ENCODE measurements at places on chromosomes 6 and 20.

DNA sequence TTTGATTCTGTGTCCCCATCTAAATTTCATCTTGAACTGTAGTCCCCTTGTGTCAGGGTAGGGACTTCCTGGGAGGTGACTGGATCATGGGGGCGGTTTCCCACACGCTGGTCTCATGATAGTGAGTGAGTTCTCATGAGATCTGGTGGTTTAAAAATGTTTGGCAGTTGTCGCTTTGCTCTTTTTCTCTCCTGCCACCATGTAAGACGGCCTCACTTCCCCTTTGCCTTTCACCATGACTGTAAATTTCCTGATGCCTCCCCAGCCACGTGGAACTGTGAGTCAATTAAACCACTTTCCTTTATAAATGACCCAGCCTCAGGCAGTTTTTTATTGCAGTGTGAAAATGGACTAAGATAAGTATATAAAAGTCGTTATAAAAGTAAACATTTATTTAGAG lies 80.5 kb upstream of the SGK1 start:
- no peak for DNase-seq

DNA sequence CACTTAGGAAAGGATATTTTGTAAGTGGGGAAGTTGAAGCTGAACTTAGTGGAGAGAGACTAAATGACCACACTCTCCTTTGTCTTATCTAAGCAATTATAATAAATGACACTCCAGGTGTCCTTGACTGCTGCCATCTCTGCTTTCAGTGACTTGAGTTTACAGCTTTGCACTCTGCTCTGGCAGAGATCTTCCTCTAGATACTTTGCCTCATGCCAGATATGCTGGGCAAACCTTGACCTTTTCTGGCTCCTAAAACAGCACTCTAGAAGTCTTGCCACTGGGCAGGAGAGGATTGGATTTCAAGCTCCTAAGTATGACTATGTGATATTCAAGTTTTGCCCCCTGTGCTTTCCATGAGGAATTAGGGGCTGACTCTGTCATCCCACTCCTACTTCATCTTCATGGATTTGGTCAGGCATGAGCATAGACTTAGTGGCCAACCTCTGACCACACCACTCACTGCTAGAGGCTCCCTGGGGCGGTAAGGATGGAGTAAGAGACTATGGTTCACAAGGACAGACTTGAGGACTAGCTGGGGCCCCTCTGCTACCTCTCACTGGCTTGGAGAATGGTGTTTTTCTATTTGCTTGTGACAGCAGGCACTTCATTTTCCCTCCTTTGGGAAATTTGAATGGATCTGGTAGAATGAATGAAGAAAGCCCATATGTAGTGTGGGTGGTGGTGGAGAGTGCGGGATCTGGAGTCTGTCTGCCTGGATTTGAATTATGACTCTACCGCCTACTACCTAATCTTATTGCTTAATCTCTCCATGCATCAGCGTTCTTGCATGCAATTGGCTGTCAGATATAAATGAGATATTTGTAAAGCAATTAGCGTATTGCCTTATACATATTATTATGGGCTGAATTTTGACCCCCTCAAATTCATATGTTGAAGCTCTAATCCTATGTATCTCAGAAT lies 191.4 kb downstream of the REV3L start:
- no peak for DNase-seq

- no peak for DNase-seq
These were observed 21.4 kb upstream of the PLAGL1 start for GRCh38 chr6:144029452-144029851.

DNA sequence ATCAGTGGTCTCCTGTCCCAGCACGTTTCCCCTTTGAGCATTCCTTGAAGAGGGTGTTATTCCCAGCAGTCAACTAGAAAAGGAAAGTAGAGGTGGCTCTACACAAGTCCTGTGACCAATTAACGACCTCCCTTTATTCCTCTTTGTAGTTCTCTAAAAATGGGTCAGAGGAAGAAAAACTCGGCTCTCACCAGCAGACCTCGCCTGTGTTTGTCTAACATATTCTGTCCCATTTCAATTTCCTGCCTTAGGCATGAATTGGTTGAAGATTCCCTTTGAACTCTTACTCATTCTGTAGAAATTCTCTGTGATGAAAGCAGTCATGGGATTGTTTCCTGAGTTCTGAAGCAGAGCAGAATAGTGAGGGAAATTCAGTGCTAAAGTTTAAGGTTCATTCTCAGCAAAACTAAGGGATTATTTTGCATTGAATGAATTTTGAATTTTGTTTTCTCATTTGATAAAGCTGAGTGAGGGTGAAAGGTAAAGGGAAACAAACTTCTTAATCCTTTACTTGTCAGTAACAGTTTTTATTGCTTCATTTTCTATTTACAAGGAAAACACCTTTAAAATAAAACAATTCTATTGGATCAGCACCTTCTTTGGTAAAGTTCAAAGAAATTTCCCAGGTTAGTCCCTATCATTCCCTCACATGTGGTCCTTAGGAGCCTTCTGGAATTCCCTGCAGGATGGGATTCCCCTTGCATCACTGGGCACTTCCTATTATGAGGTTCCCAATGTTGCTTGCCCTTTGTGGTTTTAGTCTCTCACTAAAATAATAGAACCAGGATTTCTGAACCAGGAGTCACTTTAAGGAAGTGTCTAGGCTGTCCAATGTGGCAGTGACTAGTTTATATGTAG lies 105.8 kb downstream of the SLX4IP start:
- DNase-seq = no peak

DNA sequence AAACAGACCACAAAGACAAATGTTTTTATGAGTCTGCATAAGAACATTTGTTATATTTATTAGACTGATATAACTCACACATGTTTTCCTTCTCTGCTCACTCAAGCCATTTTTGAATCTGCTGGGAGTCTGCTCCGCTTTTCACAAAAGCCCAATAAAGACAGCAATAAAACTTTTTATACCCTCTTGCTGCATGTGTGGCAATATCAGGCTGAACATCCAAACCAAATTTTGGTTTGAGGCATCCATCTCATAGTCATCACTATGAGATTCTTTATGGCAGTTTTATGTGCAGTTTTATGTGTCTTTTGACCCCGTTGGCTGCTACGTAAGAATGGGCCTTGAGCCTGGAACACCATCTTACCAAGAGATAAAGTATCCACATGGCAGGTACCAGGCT lies 1276.8 kb upstream of the ADGRB3 start:
- no peak for DNase-seq

- DNase-seq = no peak
These were observed 2.1 kb downstream of the PTPRT start for GRCh38 chr20:43187476-43188233.

DNA sequence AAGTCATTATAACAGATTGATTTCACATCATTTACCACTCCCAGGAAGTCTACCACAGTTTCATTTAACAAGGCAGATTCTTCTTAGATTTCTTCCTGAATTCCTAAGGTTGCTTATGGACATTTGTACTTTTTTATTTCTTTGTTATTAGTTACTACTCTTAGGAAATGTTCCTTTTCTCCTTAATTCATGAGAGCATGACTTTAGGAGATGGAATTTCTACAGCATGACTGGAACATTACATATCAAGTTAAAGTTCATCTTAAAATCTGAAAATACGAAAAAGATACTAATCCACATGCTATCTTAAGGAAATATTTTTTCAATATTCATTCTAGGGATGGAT lies 22.3 kb downstream of the CNKSR3 start:
- DNase-seq = no peak

DNA sequence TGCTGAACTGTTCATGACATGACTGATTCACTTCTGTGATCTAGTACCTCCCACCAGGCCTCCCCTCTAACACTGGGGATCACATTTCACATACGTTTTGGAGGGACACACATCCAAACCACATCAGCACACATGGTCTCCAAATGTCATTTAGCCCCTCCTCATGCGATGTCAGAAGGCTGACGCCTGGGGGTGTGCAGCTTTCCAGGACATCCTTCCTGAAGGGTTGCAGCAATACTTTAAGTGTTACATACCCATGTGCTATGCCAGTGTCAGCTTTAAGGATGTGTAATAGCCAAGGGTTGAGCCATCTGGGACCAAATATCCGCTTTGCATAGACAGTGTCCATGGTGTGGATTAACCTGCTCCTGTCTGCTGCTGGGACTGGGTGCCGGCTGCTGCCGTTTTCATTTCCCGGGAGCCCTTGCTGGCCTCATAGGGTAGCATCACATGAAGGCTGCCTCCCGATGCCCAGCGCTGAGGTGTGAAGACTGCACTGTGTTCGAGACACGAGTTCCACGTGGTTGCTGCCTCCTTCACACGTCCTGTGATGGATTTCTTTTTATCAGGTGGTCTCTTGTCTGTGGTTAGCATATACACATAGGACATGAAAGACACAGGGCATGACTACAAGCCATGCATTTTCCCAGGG lies 219.0 kb downstream of the THBS2 start:
- DNase-seq = no peak
